ENCODE measurements at places on chromosomes 7 and 10.

DNA sequence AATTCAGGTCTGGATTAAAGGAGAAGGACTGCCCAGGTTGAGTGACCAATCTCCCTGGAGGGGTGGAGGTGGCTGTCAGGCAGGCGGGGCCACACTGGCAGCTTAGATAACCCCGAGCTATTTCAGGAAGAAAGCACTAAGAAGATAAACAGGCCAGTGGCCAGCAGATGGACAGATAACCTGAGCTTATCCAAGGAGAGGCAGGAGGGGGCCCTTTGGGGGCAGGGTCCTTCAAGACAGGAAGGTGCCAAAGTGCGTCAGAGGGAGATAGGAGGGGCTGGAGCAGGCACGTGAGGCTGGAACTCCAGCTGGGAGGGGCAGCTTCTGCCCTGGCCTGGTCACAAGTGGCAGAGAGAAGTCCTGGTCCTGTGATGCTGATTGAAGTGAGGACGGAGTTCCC is 29.8 kb upstream of the PODXL start:
- DNase-seq, result no peak

DNA sequence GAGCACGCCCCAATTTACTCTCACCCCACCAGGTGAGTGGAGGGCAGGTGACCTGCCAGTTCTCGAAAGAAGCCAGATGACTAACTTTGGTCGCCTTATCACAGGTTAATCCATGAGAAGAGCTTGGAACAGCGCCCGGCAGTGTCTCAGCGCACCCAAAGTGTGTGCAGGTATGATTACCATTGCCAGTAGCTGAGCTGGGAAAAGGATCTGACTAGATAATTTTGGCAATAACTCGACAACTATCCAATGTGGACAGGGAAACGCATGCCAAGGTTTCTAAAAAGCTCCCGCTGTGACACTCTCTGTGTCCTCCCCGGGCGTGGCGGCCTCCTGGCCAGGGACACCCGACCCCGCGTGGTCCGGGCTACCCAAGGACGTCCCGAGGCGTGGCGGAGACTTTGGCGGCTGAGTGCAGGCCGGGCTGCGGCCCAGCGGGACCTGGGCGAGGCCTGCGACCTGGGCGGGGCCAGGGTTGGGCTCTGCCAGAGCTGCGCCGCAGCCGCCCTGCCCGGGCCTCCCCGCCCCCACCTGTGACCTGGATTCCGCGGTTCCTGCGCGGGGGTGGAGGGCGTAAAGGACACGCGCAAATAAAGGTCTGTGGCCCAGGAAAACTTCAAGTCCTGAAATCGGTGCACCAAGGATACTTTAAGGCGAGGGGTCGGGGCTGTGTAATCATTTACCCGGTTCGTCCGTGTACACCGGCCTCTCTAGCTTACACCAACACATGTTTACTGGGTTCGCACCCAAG is 13.7 kb upstream of the WAPL start:
- DNase-seq, result peak; percentile 61

- no peak for DNase-seq
Observed at GRCh38 chr10:113565364-113565763, 12.5 kb downstream of the HABP2 start.

DNA sequence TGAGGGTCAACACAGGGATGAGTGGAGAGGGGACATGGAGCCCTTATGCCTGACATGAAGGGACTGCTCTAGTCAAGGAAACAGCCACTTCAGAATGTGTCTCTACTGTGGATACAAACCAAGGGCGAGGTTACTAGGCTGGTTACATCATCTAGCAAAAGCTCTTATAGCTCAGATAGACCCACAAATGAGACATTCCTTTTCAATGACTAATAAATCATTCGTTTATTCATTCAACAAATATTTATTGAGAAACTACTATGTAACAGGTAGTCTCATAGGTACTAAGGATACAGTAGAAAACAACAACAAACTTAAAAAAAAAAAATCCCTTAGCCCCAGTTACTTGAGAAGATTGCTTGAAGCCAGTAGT is 219.5 kb downstream of the KIAA1217 start:
- no peak for DNase-seq

GRCh38 chr7:36130236-36130945 is 22.7 kb upstream of the EEPD1 start:
- no peak for DNase-seq

DNA sequence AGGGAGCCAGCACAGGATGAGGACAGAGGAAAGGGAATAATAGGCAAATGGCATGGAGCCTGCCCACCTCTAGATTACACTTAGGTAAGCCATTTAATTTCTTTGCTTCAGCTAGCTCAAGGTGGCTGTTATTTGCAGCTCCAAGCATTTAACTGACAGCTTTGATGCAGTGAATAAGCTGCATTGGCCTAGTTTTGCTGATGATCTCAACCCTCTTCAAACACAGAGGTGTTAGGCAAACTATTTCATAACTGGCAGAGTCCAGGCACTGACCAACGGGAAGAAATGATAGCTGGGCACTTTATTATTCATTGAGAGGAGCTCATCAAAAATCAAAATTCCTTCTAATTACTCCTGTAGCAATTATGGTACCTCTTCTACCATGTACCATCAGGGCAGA is 317.4 kb downstream of the BMPER start:
- no peak for DNase-seq

GRCh38 chr7:121301446-121302213 is 27.2 kb upstream of the WNT16 start:
- no peak for DNase-seq

DNA sequence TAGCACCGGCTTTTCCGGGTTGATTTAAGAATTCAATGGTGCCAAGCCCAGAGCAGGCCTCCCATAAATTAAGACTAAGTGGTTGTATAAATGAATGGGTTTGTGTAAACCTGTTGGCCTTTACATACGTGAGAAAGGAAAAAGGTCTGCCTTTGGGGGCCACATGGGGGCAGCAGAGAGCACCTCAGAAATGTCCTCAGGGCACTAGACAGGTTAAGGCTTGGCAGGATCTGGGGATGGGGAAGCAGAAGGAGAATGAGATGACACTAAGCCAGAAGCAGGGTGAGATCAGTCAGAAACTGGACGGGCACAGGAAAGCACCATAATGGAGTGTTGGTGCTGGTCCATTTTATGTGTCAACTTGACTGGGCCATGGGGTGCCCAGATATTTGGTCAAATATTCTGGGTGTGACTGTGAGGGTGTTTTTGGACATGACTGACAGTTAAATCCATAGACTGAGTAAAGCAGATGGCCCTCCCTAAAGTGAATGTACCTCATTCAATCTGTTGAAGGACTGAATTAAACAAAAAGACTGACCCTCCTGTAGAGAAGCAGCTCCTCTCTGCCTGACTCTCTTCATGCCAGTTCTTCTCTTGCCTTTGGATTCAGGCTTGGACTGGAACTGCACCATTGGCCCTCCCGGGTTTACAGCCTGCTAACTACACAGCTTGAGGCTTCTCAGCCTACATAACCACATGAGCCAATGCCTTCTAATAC is 58.9 kb downstream of the FRMPD2 start:
- no peak for DNase-seq

GRCh38 chr10:84811113-84811512 is 482.7 kb downstream of the CCSER2 start:
- no peak for DNase-seq

GRCh38 chr7:80922253-80923049 is 3.6 kb upstream of the SEMA3C start:
- DNase-seq, result no peak

GRCh38 chr10:42938351-42938750 is 138.5 kb upstream of the RET start:
- DNase-seq, result no peak

GRCh38 chr7:39161903-39162302 is 184.2 kb downstream of the POU6F2 start:
- no peak for DNase-seq

DNA sequence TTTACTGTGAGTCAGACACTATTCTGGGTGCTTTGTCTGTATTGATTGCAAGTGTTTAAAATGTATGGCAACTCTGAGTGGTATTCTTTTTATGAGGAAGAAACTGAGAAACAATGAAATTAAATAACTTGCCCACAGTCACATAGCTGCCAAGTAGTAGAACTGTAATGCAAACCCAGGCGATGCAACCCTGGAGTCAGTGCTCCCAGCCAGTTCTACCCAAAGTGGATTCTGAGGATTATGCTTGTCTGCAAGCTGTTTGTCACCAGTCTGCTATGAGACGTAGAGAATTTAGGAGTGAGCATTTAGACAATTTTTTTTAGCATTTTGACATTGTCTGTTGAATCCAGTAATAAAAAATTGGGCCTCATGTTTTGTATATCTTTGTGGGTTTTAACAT is 306.0 kb upstream of the LRGUK start:
- DNase-seq, result no peak

DNA sequence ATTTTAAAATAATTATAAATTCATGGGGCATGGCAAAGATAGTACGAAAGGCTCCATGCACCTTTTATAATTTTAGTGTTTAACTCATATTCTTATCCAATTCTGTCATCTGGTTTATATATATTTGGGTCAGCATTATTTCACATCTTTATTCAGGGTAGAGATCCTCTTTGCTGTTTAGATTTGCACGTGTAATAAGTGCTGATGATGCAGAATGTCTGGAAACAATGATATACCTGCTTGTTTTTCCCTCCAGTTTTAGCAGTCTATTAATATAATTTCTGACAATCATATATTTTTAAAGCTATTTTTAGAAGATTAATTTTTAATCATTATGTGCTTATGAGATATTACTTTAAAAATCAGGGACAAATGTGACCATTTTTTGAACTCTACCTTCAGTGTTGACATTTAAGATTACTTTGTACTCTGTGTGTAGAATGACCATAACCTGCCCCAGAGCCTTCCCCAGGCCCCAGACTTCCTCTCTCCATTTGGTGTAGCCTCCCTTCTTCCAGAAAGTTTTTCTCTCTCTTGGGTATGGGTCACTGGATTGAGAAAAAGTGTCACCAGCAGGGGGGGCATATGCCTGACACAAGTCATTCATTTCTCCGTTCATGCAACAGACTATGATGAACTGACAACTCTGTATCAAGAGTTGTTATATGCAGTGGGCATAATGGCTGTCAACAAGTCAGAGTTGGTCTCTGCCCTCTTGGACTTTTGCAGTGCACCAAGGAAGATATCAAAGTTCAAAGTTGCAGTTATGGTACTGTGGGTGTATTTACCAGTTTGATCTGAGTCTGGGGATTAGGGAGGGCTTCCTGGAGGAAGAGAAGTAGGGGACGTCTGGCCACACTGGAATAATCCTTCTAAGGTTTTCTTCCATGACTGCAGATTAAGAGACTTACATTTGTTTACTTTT is 192.6 kb upstream of the CCDC6 start:
- no peak for DNase-seq

DNA sequence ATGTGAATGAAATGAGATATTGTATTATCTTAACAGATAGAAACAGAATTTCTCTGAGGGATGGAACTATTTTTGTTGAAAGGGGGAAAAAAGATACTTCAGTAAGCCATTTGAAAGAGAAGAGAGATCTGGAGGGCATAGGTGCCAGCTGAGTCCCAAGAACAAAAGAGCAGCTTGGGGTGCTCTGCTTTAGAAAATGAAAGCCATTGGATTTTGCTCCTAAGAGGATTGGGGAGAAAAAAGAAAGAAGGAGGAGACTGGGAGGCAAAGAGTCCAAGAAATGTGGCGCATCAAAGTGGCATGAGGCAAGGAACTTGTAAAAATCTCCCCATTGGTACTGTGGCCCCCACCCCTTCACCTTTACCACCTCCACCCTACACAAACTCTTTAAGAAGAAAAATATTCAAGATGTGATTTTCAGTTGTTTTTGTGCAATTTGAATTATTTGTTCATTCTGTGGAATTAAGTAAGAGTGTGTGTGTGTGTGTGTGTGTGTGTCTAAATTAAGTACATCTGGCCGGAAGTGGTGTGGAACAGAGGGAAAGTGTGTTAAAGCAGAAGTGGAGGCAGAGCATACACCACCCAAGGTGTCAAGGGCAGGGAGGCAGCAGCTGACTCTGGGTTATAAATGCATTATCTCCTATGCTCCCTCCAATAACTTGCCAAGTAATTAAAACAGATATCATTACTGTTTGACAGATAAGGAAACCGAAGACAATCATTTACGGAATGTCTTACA is 9.9 kb upstream of the GNAI1 start:
- no peak for DNase-seq

DNA sequence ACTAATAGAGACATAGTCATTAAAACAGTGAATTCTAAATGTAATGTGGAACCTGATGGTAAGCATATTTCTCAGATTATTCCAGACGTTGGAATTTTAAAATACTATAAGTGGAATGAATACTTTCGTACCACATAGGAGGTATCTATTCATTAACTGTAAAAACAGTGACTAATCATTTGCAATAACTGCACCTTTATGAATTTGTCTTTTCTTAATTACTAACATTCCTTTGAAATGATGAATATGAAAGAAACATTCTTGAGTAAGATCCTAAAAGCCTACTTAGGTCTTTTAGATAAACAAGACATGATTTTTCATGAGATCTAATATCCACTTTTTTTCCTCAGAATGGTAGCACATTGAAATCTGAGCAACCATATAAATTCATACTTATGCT is 549.0 kb upstream of the LRRN3 start:
- DNase-seq, result no peak

DNA sequence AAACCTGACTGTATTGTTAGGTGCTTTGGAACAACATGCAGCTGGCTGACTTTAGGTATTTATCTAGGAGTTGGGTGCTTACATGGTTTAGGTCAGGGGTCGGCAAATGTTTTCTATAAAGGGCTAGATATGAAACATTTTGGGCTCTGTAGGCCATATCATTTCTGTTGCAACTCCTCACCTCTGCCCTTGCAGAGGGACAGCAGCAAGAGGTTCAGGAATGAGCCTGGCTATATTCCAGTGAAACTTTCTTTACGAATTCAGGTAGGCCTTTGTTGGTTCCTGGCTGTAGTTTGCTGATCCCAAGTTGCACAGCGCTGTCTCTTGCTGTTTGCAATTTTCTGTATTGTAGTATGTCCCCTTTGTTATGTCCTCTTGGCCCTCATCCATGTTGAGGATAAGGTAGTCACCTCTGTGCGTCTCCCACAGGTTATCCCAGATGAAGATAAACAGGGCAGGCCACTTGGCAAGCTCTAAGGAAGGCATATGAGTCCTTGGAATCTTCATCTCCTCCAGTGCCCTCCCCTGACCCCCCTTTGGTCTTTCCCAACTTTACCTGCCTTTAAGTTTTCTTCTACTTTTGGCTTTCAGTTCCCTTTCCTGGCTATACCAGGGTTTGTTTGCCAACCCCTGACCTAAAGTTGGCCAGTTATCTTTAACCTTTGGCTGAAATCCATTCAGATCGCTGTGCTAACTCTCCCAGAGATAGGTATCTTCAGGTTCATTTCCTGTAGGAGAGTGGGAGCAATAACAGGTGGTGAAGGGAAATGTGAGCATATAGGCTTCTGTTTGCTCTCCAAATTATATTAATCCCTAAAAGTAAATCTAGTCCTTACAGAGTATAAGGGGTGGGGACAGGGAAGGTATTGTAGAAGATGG is 36.1 kb downstream of the SGPL1 start:
- DNase-seq, result no peak
